ACHN (cell line): ENCODE measurements at places on chromosomes 3 and 15.

GRCh38 chr3:78979028-78979427 is 788.8 kb downstream of the ROBO1 start:
- DNase-seq = no peak

GRCh38 chr3:8506571-8507061 is 5.0 kb downstream of the LMCD1 start:
- DNase-seq = no peak

DNA sequence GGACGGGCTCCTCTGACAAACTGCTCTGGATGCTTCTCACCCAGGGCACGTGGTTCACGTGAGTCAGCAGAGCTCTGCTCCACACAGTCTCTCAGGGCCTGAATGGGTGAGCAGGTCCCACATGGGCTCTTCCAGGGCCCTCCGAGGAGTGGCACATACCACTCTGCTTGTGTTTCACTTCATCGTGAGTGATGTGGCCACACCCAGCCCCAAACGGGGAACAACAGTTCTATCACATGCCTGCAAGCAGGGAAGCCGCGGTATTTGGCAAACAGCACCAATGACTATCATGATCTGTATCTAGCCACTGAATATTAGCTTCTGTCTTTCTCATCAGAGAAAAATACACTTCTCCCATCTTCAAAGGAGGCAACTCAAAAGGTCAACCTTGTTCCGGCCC is 352.8 kb downstream of the GABRG3 start:
- DNase-seq = no peak

GRCh38 chr3:57383838-57384237 is 91.4 kb upstream of the ASB14 start:
- no peak for DNase-seq

GRCh38 chr15:91965501-91966193 is 112.1 kb downstream of the SLCO3A1 start:
- DNase-seq = peak; percentile 84

- no peak for DNase-seq
Observed at GRCh38 chr3:94544131-94544789, 481.4 kb downstream of the NSUN3 start.

- DNase-seq = peak; percentile 57
Observed at GRCh38 chr15:60155661-60156060, 151.6 kb downstream of the FOXB1 start.

DNA sequence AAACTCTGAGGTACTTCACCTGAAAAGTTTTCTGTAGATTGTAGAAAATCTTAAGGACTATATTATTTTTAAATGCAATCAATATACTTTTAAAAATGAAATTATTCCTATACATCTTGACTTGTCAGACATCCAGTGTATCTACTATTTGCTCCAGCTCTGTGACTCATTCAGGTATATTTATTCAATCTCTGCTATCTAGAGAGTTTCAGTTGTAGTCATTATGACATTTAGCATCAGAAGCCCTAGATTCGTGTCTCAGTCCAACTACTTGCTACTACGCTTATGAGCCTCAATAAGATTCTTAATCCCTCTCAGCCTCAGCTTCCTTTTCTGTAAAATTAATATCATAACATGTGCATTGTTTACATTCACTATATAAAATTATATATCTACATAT is 22.3 kb upstream of the EIF1B start:
- no peak for DNase-seq

DNA sequence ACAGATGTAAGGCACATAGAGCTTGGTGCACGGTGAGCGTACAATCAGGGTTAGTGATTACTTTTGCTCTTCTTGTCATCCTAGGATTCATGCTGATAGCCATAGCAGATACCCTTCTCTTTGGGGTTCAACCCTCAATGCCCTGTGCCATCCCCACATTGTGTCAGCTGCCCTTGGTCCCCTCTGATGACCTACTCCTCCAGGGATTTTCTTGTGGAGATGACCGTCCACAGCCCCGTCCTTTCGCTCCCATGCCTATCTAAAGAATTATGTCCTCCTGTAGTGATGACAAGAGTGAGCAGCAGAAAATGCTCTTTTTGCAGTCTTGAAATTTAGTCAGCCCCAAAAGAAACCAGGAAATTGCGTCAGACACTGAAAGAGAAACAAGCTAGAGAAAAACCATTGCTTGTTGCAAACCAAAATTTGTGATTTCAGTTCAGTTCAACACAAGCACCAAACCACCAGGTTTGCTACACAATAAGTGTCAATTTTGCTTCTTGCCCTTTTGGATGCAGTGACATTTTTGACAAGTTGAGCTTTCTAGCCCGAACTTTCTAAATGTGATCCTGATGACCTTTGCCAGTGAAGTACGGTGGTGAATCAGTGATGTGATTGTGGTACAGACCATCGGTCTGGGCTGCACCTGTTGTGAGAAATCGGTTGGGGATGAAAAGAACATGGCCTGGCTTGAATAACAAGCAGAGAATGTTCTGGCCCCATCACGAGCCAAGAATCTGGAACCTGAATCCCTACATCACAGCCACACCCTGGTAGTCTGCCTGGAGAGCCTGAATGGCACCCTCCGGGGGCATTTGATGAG is 41.3 kb downstream of the CMTM7 start:
- no peak for DNase-seq

- DNase-seq = no peak
Observed at GRCh38 chr3:182862159-182862860, 69.0 kb downstream of the ATP11B start.

DNA sequence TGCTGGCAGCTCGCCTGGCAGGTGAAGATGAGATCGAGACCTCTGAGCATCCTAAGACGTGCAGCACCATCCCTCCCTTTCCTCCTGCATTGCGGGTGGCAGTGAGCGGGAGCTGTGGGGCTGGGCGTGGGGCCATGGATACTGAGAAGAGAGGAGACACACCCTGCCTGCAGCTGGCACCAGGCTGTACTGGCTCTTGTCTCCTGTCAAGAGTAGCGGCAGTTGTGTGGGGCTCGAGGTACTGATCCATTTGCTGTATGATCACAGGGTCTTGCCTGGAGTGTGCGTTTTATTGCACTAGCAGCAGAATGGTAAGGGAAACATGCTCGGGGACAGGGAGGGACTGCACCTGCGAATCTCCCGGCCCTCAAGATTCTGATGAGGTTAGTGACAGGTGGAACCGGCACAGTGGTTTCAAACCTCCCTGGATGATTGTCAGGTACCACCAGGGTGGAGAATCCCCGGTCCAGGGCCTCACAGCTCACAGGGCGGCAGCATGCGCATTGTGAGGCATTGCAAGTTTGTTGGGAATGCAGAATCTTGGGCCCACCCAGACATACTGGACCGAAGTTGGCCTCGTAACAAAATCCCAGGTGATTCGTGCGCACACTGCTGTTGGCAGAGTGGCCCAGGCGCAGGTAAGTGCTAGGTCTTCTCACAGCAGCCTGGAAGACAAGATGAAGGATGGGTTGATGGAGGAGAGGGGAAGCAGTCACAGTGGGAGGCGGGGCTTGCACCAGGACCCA is 14.1 kb downstream of the SYNM start:
- DNase-seq = no peak

DNA sequence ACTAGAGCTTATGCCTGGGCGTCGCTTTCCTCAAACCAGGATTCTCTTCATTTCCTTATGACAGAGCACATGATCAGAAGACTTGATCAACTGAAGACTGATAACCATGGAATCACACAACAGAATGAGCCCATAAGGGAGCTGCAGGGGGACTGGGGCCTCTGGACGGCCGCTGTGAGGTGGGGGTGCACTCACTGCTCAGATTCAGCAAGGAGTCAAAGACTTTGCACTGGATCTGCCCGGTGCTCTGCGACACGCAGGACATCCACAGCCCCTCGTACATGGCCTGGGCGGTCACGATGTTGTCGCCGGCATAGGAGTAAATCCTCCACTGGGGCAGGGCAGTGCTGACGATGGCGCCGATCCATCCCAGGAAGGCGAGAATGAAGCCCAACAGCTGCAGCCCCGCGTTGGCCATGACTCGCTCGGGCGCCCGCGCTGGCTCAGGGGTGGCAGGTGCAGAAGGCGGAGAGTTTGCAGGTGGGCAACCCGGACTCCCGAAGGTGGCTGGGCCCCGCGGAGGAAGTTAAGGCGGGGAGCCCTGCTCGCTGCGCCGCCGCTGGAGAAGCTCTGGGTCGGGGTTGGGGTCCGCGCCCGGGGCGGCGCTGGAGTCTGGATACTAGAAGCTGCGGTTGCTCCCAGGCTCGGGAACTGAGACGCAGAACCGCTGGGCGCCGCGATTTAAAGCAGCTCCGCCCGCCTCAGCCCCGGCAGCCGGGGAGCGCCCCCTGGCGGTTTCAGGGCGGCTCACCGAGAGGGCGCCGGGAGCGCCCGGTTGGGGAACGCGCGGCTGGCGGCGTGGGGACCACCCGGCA is at the start of gene CLDN1:
CLDN1 (minus strand) TSS at position 658 of the 815 bp plus-strand sequence; CDS start at position 418, 240 bp downstream.
- peak; percentile 83 for DNase-seq

- peak; percentile 57 for DNase-seq
Observed at GRCh38 chr3:111080413-111080812, 8.8 kb downstream of the NECTIN3 start.
